ENCODE measurements at places on chromosomes 2 and 18. TPM values are rescaled to one million over a fixed set of nuclear protein-coding genes. Genes with fewer than 3 reads are reported as not detected.

- DNase-seq: no peak
These were observed 137.6 kb downstream of the TNS1 start for GRCh38 chr2:217864963-217865772.

XIRP2 gene
- 0.06 TPM for total RNA-seq

DNA sequence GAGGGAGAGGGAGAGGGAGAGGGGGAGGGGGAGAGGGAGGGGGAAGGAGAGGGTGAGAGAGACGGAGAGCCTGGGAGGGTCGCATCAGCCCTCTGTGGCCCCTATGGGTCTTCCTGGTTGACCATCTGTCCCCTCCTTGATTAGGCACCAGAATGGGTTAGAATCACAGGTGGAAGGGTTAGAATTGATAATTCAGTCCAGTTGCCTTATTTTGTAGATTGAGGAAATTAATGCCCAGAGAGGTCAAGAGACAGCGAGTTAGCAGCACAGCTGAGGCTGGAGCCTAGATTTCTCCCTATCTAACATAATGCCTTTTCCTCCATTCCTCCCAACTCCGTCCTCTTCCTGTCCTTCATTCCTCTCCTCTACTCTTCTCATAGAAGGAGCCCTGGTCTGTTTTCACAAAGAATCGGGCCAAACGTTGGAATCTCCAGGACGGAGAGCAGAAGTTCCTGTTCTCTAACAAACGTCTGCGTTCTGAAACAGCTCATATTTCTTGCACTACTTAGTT lies 338 bp upstream of the THUMPD2 start:
- no peak for DNase-seq

DNA sequence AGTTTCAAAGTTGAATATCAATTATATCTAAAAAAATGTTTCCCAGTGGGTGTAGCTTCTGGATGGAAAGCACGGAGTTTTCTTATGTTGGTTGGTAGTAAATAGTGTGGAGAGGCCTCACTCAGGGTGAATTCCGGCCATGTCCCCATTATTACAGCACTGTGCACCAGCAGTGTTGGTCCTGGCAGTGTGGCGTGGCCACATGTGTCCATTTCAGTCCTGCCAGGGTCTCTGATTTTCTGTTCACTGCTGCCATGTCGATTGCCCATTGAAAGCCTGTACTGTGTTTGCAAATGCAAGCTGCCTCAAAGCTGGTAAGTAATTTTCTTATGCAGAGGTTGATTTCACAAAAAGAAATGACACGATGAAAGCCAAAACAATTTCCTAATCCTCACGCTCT lies 386.2 kb downstream of the GALR1 start:
- no peak for DNase-seq

GRCh38 chr2:219851801-219852481 lies 224.5 kb downstream of the SLC4A3 start:
- no peak for DNase-seq

- no peak for DNase-seq
These were observed 258.3 kb downstream of the ALPK2 start for GRCh38 chr18:58370612-58371011.

DNA sequence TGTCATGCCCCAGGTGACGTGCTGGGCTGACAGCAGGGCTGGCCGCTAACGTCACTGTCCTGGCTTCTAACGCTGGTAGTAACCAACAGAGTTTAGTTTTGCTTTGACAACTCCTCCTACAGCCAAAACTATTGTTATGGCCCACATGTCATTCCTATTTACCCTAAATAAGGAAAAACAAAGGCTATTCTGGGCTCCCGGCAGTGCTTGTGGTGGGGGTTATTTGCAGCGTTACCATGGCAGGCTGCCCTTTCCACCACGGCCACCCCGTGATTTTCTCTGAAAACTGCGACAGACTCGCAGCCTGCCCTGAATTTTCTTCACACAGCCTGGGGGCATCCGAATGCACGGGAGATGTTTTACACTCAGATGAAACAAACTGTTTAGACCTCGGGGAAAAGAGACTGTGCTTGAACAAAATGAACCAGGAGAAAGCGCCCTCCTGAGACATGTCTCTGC lies 115.2 kb downstream of the FAM210A start:
- no peak for DNase-seq

- DNase-seq: no peak
These were observed 104.3 kb upstream of the PIK3C3 start for GRCh38 chr18:41850781-41851180.

DNA sequence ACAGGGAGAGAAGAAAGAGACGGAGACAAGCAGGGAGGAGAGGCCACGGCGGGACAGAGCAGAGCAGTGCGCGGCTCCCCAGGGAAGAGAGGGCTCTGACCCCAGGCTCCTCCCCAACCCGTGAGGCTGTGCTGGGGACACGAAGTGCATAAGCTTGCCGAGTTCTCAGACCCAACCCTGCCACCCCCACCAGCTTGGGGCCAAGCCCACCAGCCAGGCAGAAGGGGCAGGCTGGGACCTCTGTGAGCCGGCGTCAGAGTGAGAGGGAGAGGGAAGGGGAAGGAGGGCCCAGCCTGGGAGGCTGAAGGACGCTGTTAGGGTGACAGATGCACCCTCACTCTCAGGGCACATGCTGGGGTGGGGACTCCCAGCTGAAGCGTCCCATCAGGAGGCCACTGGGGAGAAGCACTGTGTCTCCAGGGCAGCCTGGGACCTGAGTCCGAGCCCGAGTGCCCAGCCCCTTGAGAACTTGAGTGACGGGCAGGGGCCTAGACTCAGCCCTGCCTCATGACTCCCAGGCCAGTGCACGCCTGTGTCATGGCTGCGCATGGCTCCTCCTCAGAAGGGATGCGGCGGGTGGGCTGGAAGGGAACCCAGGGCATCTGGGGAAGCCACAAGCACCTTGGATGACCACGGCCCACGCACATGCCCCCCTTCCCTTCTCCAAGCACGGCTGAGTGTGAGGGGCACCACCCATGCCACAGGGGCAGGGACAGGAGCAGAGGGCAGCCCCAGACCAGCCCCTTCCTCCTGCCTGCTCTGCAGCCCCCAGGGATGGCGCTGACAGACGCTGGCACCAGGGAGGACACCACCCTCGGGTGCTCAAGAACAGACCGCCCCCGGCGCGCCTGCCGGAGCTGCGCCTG lies 31.0 kb downstream of the MTERF4 start:
- no peak for DNase-seq

DNA sequence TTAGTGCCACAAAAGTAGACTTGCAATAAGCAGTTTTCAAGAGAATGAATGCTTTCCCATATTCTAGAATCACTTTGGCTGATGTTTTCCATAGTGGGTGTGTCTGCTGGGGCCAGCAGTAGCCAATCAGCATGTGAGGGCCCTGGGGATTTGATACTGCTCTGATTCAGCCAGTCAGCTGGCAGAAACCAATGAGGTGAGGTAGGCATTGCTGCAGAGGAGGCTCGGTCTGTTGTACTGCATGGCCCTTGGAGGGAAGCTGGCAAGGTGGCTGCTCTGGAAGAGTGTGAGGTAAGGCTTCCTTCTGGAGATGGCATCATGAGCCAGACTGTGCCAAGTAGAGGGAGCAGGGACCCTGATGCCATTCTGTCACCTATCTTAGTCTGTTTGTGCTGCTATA lies 22.7 kb downstream of the TMEM87B start:
- DNase-seq: no peak

GRCh38 chr2:58063641-58064040 lies 17.0 kb downstream of the VRK2 start:
- DNase-seq: no peak

DNA sequence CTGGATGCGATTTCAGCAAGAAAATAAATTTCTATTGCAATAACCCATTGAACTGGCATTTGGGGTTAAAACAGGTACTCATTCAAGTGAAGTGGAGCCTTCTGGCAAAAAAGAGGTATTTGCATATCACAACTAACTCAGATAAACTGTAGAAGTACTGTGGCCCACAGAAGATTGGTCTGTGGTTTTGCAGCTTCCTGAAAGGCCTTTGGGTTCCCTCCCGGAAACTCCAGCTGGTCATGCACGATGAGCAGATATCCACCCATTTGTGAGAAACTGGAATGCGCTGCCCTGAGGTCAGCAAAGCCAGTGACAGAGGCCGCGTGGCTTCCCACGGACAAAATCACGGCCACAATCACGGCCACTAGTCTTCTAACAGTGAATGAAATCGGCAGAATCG lies 106.3 kb downstream of the EPHA4 start:
- no peak for DNase-seq

- no peak for DNase-seq
These were observed at the start of gene ANKRD53 for GRCh38 chr2:70978341-70979179. Gene ANKRD53 (plus strand): TSS chr2:70978630. CDS start chr2:70978646, 16 bp downstream.

ID2 gene
- 120 TPM for total RNA-seq

- no peak for DNase-seq
These were observed 12.1 kb upstream of the TTC39C start for GRCh38 chr18:24002479-24002878.

- no peak for DNase-seq
These were observed 2.9 kb upstream of the BCL2L11 start for GRCh38 chr2:111117598-111118480.

DNA sequence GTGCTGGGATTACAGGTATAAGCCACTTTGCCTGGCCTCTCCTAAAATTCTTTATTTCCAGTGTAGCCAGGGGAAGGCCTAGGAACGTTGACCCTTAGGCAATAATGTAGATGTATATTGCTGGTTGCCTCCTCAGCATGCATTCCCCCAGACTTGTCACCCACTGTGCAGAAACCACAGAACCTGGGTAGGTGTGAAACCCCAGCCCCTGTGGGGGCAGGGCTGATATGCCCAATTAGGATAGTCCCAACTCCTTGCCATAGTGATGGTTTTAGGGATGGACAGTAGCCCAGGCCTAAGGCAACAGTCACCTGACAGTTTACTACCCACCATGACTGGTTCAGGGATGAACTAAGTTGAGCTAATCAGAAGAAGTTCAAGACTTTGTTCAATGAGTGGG lies 57.7 kb downstream of the TMEM247 start:
- DNase-seq: no peak

DNA sequence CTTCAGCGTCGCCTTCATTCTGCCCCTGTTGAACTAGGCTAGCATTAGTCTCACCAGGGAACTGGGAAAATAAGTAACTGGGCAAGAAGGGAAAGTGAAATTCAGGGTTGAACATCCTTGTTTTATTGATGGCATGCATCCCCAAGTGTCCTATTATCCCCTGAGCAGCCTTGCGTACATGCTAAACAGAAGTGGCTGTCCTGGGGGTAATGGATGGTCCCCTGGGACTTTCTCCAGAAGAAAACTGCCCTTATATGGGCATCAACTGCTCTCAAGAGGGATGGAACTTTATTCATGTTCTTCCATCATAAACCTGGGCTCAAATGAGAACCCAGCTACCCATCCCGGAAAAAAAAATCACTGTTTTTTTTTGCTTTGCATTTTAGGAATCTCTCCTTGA lies 11.8 kb upstream of the SMIM21 start:
- no peak for DNase-seq

COL3A1 gene
- 16.7 TPM for total RNA-seq

PDE6D gene
- total RNA-seq: 14.4 TPM

DNA sequence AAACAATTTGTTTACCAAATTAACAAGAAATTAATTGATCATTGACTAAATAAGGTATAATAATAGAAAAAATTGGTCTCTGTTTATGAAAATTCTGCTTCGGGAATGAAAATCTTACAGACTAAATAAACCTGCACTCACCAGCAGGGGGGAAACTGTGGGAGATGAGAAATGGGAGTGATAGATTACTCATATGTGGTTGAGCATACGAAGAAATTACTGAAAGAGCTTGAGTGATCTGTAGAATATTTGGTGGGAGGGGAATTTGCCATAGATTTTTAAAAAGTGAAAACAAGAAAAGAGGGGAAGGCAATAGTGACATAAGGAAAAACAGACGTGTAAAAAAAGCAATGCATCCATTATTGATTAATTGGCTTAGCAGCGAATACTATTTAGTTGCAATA lies 2.2 kb downstream of the HMSD start:
- DNase-seq: no peak

DNA sequence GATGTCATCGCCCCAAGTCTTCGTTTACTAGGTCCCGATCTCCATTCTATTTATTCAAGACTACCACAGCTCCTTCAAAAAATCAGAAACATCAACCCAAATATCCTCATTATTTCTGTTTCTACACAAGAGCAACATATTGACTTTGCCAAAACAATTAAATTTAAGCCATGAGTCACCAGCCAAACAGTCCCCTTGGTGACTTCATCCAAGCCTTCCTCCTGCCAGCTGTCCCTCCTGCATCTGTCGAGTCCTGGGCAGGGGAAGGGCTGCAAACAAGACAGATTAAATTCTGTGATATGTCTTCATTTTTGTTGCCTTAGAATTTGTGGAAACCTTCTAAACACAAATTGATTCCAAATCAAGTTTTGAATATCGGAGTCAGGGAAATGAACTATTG lies 110.3 kb downstream of the SP3 start:
- DNase-seq: peak; percentile 83

DNA sequence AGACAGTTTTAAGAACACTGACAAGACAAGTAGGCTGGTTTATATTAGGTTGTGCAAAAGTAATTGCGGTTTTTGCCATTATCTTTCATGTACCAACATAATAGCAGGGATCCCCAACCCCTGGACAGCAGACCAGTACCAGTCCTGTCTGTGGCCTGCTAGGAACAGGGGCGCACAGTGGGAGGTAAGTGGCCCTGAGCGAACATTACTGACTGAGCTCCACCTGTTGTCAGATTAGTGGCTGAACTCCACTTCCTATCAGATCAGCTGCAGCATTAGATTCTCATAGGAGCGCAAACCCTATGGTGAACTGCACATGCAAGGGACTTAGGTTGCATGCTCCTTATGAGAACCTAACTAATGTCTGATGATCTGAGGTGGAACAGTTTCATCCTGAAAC lies 921.9 kb downstream of the CCDC85A start:
- DNase-seq: no peak

DNA sequence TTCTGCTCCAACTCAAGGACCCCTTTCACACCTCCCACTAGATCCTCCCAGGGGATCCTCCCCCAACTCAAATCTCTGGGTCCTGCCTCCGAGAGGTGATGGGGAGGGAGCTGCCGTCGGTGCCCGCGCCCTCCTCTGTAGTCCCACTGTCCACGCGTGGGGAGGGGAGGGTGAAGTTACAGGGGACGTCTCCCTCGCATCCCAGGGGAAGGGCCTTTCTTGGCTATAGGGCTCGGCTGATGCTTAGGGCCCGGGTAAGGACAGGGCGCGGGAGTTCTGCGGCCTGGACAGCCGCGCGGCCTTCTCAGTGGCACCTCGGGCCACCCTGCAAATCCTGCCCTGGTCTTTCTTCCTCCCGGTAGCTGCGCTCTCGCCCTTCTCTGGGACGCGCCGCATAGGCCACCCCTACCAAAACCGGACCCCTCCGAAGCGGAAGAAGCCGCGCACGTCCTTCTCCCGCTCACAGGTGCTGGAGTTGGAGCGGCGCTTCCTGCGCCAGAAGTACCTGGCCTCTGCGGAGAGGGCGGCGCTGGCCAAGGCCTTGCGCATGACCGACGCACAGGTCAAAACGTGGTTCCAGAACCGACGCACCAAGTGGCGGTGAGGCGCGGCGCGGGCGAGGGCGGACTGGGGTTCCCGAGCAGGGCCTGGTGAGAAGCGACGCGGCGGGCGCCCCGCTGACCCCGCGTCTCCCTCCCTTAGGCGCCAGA lies 1.2 kb downstream of the TLX2 start:
- DNase-seq: no peak

DNA sequence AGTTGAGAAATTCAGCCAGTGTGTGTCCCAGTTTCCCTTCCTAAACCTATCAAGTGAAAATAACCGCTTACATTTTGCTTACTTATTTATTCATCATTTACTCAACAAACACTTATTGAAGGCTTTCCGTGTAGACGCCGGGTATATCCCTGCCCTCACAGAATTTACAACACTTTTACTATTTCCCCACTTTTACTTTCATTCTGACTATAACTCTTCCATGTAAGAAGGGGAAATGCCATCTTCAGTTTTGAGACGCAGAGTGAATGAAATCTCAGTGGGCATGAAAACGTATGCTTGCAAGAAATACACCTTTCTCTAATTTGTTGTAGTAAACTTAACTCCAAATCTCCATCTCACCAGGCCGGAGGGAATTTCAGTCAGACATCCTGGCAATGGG lies 251.0 kb upstream of the CHAC2 start:
- no peak for DNase-seq
